ENCODE measurements at places on chromosomes 13 and 19. TPM values are rescaled to one million over a fixed set of nuclear protein-coding genes. Genes with fewer than 3 reads are reported as not detected.

Gene DPF1
- total RNA-seq: 1.6 TPM

Gene C19orf12
- total RNA-seq: 28.8 TPM

Gene CYP4F3
- not detected for total RNA-seq

Gene RNF225
- total RNA-seq: 0.67 TPM

Gene FAM98C
- total RNA-seq: 8.2 TPM

Gene SHC2
- 15.4 TPM for total RNA-seq
